ENCODE measurements at places on chromosomes 7 and 10. TPM values are rescaled to one million over a fixed set of nuclear protein-coding genes. Genes with fewer than 3 reads are reported as not detected.

Gene AGFG2
- 13.9 TPM for total RNA-seq

Gene RET
- 16.9 TPM for total RNA-seq

Gene CRPPA
- 6.8 TPM for total RNA-seq

Gene KCNIP2
- total RNA-seq = 5.1 TPM

Gene SLK
- total RNA-seq = 40.2 TPM

Measured in metanephros (tissue), 2 donors.